Caudate nucleus (tissue), 63 donors: ENCODE measurements at places on chromosomes 2 and 18.

DNA sequence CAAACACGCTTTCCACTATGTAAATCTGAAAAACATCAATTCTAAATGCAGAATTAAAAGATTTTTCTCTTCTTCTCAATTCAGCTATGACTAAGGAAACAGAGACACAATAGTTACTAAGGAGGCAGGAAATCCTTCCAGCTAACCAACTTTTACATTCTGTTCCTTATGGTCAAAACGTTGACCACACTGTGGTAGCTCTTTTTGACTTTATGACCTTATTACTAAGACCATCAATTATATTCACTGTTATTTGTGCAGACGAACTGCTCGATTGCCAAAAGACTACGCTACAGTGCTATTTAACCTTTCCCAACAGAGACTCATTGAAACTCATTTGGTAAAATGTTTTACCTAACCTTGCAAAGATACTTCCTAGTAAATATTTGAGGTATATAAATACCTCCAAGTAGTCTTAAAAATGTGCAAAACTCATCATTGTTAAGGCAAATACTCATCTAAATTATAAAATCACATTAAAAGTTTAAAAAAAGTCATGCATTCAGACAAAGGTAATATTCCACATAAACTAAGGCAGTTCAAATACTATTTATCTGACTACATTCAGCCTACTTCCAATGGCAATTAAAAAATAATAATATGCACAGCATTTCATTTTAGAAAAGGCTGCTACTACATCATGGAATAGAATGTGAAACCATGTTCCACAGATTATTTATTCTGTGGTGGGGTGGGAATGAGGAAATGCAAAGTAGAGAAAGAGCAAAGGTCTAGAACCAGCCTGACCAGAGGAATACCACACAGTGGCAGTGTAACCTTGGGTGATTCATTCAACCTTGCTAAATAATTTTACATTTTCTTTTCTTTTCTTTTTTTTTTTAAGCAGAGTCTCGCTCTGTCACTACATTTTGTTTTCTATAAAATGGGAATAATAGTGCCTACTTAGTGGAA, 139.9 kb downstream of the THADA start:
- DNase-seq, result no peak

- no peak for DNase-seq
Observed at GRCh38 chr2:48543895-48544294, 13.9 kb downstream of the STON1 start.

DNA sequence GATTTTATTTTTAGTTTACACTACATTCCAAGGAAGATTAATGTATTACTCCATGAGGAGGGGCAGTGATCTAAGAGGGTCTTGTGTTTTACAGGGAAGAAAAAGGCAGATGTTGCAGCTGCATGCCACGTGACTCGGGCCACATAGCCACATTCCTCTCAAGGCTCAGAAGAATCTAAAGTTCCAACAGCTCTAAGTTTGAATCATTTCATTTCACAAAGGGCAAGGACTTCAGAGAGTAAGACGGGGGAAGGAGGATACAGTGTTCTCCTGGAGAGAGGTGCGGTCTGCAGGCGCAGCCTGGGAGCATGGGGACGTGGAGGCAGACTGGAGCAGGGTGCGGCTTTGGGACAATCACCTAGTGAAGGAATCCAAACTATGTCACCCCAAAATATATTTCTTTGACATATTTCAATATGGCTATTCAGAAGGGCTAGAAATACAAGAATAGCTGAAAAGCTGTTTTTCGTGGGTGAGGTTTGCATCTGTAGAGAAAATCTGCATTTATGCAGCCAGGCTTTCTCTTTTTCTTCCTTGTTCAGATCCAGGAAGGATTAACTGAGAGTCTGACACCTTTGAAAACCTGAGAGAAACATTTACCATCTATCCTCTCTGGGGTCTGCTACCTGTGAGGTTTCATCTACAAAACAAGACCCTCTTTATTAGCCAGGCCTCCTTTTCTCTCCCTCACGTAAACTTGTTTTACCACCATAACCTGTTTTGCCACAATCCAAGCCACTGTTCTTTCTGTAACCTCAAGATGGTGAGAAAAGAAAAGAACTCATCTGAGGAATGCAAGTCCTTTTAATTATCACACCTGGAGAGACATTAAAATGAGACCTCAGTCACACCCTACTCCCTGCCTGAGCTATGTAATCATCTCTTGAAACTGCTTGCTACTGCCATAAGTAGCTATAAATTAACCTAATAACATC, 165.1 kb upstream of the NDUFV2 start:
- DNase-seq, result no peak

DNA sequence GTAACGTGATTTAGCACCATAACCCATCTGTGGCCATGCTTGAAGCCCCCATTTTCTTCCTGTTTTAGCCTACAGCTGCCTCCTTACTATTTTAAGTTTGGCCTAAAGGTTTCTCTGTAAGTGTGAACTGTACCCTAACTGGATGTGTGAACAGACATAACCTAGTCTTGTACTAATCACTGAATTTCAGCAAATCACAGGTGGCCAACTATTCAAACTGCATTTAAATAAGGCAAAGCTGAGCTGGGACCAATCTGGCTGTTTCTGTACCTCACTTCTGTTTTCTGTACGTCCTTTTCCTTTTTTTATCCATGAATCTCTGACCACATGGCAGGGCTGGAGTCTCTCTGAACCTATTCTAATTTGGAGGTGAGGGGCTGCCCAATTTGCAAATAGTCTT, 452.7 kb upstream of the HS6ST1 start:
- no peak for DNase-seq

DNA sequence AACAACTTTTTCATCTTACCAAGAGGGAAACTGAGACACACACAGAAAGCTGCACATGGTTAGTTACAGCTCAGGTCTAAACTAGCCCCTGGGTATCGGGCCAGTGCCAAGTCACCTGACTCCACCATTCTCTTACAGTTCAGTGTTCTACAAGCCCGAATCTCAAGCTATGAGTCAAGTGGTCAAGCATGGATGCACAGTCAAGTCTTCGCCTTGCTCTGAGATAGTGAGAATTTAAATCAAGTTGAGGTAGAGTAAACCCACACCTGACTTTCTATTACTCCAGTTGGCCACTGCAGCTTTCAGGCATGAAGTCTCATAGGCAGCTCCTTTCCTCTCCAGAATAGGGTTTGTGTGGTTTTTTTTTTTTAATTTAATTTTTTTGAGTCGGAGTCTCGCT, 34.5 kb upstream of the ARL5A start:
- DNase-seq, result no peak

- no peak for DNase-seq
Observed at GRCh38 chr2:171225302-171225980, 64.7 kb upstream of the TLK1 start.

GRCh38 chr2:75100801-75101151, 98.5 kb downstream of the TACR1 start:
- DNase-seq, result no peak

DNA sequence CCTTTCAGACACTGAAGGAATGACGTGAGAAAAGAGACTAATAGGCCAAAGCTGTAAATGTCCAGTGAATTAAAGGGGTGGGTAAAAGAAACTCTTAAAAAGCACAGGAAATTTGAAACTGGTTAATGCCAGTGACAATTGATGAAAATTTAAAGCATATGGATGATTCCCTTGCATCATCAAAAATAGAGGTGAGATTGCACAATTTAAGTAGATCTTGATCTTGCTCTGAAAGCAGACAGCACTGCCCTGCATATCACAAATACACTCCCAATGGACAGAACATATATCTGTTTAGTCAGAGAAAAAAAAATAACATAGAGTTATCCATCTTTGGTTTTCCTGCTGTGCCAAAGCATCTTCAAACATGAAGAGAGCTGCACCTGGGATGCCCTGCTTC, 86.7 kb upstream of the UBE2E3 start:
- no peak for DNase-seq

DNA sequence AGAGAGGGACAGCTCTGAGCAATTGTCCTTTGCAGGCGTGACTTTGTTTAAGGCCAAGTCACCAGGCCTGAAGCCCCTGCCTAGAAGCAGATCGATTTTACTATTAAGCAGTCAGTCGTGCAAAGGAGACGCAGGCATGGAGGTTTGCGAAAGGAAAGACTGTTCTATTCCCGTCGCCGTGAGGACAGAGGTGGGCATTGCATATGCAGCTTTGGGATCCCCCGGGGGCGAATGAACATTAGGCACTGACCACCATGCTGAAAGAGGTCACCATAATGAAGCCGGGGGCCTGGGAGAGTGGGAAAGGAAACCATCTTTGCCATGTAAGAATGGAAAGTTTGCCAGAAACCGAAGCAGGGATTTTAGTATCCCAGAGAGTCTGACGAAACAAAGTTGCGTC, 231.6 kb downstream of the BCL11A start:
- DNase-seq, result no peak

GRCh38 chr18:53467756-53468155, 756.7 kb downstream of the MBD2 start:
- DNase-seq, result no peak

- no peak for DNase-seq
Observed at GRCh38 chr2:237669628-237670392, 42.4 kb downstream of the LRRFIP1 start.

- no peak for DNase-seq
Observed at GRCh38 chr2:134490559-134490958, 228.2 kb downstream of the TMEM163 start.
